Stimulated activated CD8-positive, alpha-beta memory T cell treated with anti-CD3 and anti-CD28 coated beads, Interleukin-4, amount 100 ng/mL, for 4 hours (primary cell): ENCODE measurements at places on chromosomes 13 and 19.
A peak's percentile ranks its signal among the peaks of the same experiment; 100 is the strongest.

DNA sequence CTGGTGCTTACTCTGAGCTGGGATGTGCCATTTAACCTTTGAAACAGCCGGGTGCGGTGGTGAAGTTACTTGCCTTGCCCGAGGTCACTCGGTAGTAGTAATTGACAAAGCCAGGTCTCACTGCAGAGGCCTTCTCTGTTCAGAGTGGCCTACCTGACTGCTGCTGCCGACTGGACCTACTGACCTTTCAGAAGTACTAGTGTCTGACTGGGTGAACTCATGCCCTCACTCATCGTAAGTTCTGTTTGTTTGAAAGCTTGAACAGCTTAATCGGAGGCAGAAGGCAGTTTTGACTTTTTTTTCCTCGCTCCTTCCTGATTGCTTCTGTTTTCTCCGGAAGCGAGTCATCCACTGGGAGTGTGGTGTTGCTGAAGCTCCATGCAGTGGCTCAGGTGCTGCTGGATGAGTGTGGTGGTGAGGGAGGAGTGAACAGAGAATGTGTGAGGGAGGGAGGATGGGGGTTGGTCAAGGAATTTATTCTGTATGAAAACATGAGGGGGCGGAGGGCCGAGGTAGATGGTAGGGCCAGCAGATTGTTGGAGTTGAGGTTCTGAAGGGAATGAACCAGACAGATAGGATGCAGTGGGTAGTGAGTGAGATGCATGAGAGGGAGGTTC, 2.7 kb downstream of the SPINT2 start:
- DNase-seq, result no peak

- DNase-seq, result no peak
Observed at GRCh38 chr13:39044536-39044935, 6.3 kb downstream of the NHLRC3 start.

GRCh38 chr13:76440568-76440967, 445.6 kb downstream of the KCTD12 start:
- no peak for DNase-seq

DNA sequence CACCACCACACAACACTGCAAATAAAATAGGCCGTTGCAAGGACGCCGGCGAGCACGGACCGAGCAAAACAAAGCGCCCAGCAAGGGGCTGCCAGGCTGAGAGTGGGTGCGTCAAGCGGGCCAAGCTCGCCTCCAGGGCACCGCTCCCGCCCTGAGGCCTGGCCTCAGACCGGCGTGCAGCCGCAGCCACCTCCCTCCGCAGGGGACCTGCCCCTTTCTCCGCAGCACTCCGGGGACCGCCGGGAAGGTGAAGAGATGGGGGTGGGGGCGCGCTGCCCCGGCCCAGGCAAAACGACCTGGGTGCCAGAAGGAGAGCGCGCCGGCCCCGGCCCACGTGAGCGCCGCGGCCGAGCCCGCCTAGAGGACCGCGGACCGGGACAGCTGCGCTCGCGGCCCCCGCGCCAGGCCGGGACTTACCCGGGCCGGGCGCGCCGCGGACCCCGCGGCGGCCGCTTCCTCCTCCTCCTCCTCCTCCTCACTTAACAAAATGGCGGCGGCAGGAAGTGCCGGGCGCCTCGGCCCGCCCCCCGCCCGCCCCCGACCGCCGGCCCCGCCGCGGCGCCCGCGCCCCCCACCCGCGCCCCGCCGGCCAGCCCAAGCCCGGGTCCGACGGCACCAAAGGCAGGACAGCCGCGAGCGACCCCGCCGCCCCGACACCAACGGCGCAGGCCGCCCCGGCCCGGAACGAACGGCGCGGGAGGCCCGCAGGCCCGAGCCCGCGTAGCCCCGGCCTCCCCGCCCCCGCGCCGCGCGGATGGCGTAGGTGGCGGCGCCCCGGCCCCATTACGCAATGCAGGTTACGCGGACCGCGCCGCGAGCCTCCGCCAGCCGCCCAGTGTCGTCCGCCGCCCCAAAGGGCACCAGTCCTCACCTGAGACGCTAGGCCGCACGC, 674 bp downstream of the BRD4 start:
- DNase-seq, result peak; percentile 27

DNA sequence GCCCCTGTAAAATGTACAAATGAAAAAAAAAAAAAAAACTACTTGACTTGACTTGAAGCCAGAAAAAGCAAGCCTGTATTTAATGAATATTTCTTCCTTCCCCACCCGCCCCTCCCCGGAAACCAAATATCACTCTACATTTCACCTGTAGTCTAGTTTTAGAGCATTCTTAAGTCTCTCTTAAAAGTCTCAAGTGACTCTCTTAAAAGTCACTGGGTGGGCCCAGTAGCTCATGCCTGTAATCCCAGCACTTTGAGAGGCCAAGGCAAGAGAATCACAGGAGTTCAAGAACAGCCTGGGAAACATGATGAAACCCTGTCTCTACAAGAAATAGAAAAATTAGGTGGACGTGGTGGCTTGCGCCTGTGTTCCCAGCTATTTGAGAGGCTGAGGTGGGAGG, 72.0 kb downstream of the TSC22D1 start:
- DNase-seq, result no peak

DNA sequence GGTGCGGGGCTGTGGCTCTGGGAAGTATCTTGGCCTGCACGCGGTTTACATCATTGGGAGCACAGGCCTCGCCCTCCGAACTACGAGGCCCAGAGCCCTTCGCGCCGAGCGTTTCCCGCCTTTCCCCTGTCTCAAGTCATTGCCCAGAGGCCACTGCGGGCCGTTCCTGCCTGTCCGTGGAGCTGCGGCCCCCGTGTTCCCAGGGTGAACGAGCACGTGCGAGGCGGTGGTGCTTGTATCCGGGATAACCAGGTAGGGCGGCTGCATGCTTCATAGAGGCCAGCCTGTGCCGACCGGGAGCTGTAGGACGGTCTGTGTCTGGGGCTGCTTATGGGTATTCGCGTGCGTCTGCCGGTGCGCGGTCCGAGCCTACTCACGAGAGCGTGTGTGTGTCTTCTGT, 32.5 kb downstream of the ZNF527 start:
- no peak for DNase-seq
